ENCODE measurements at places on chromosomes 1 and 21.
A peak's percentile ranks its signal among the peaks of the same experiment; 100 is the strongest.

DNA sequence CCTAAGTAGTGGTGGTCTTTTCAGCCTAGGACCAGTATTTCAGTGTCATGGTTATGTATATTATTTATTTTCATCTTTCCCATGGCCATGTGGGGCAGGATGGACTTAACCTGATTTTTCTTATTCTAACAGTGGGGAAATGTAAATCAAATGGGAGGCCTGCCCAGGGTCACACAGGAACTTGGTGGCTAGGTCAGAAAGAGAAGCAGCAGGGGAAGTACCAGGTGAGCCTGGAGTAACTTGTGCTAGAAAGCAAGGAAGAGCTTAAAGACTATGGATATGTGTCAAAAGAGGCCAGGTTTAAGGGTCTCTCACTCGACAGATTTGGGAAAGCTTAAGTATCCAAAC lies 936 bp downstream of the ZFP69B start:
- DNase-seq = peak; percentile 5

DNA sequence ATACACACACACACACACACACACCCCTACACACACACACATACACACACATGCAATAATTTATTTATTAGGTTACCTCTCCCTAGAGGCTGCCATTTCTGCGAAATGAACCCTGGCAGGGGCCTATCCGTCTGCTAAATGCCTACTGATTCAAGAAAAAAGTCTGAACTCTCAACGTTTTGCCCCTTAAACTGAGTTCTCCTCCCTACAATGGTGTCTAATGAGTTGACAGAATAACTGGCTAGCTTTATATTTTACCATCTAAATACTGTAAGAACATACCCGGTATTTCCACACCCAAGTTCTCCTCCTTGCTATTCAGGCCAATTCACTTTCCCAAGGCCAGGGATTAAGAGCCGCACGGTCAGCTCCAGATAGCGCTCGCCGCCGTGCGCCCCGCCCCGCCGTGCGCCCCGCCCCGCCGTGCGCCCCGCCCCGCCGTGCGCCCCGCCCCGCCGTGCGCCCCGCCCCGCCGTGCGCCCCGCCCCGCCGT lies 339 bp upstream of the RNPC3 start:
- DNase-seq = no peak

DNA sequence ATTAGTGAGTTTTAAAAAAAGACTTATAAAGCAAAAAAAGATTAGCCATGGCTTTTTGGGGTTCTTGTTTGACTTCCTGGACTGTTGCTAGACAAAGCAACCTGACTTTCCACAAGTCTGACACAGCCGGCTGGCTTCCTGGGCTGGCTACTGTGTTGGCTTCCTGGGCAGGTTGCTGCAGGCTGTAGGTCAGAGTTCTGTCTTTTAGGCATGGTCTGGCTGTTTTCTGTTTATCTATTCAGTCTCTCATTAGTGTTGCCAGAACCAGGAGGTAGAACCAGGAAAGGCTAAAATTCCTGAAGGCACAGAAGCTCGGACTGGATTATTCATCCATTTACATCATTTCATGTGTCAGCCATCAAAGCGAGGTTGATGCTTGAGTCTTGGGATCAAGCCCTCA lies 88.6 kb upstream of the SLC35F3 start:
- no peak for DNase-seq

- no peak for DNase-seq
These were observed 100.3 kb upstream of the DPYD start for GRCh38 chr1:98021126-98021525.

- DNase-seq = no peak
These were observed 139.8 kb upstream of the CHODL start for GRCh38 chr21:18104802-18105201.

- no peak for DNase-seq
These were observed 119.2 kb upstream of the RAB3GAP2 start for GRCh38 chr1:220391491-220391890.
